ENCODE measurements at places on chromosomes 1 and 21. TPM values are rescaled to one million over a fixed set of nuclear protein-coding genes. Genes with fewer than 3 reads are reported as not detected.

The COL24A1 gene
- total RNA-seq = 0.25 TPM

The KRTAP12-2 gene
- total RNA-seq = not detected

The NBPF4 gene
- total RNA-seq = not detected

The DHRS3 gene
- 55.2 TPM for total RNA-seq

The C1QC gene
- total RNA-seq = not detected

The PNRC2 gene
- 77.3 TPM for total RNA-seq

The YTHDF2 gene
- 46.7 TPM for total RNA-seq

The MPL gene
- not detected for total RNA-seq

The CD1E gene
- total RNA-seq = not detected

The ABCG1 gene
- total RNA-seq = not detected

The CYP4B1 gene
- not detected for total RNA-seq

The EDARADD gene
- total RNA-seq = 2.3 TPM

The PSRC1 gene
- total RNA-seq = 20.5 TPM

The DCST2 gene
- total RNA-seq = not detected

The CLEC20A gene
- total RNA-seq = not detected

Data from GM23248 (cell line).